ENCODE measurements at places on chromosomes 2 and 18.

DNA sequence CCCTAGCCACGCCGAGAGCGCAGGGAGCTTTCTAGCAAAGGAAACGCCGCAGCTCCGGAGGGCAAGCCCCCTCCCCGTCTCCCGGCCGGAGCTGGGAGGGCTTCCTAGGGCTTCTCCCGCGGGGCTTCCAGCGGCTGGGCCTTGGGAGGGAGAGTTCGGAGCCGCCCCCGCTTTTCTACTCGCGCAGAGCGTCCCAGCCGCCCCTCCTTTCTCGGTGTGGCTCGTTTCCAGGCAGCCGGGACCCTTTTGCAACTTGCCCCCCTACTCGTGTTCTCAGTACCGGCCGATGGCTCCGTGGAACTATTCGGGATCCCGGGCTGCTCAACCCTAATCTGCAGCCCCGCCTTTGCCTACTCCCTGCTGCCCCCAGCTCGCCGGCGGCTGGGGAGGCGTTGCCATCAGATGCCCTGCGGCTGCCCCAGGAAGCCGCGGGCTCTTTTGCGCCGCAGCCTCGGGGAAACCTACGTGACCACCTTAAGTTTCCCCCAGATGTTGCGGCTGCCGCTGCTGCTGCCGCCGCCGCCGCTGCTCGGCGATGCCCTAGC is 1.5 kb upstream of the NR4A2 start:
- no peak for DNase-seq

DNA sequence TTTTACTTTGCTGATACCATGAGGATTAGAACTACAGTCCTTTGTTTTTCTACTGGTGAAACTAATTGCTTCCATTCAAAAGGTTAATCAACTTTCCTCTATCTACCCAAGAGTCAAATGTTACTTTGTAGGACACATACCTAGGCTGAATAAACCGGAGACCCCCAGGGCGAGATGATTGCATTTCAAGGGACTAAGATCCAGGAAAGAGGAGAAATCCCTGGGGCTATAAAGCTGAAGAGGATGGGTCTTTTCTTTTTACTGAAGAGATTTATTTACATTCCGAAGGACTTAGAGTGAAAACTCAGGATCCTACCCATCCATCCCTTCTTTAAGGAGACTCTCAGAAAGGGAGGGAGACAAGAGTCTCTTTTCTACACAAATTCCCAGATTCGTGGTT is 331.9 kb downstream of the CDH19 start:
- no peak for DNase-seq

DNA sequence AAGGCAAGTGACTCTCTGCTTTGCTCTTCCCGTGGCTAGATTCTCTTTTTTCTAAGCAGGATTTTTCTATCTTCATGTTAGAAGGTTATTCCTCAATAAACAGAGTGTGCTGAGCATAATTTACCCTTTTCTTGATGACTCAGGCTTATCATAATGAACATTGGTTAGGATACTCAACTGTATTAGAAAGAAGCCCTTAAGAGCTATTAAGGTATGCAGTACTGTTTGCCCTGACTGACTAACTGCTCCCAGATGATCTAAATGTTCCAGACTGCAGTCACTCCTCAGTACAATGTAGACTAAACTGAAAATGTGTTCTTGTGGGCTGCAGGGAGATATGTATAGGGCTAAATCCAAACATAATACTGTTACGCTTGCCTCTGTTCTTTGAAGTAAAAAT is 687.8 kb downstream of the NUP35 start:
- no peak for DNase-seq

GRCh38 chr18:66754335-66754734 is 150.4 kb upstream of the CDH19 start:
- DNase-seq, result no peak

DNA sequence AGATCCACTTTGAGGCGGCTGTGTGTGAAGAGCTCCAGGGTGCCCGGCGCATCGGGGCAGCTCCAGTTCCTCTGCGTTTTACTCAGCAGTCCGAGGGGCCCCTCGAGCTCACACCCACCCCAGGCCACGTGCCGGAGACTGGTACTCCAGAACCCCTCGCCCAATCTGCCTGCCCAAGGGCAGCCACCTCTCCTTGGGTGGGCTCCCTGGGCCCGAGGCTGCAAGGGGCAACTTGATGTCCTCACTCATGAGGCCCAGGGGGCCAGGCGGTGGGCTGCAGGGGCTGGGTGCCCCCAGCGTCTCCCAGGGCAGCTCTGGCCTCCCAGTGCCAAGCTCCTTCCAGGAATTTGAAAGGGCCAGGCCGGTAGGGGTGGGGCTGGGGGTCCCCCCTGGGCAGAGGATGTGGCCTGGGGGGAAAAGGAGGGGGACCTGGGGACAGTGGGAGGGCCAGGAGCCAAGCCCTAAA is 16.7 kb downstream of the RAMP1 start:
- no peak for DNase-seq

GRCh38 chr2:129849559-129850160 is 129.8 kb upstream of the RAB6C start:
- peak; percentile 44 for DNase-seq

Measured in epithelial cell of proximal tubule (primary cell).